Activated CD4-positive, alpha-beta memory T cell treated with anti-CD3 and anti-CD28 coated beads for 36 hours (primary cell): ENCODE measurements at places on chromosomes 3 and 15. TPM values are rescaled to one million over a fixed set of nuclear protein-coding genes. Genes with fewer than 3 reads are reported as not detected.

LOXL1 gene
- 3.3 TPM for total RNA-seq

RNF13 gene
- total RNA-seq, result 31.5 TPM

SPTSSB gene
- not detected for total RNA-seq

CHL1 gene
- total RNA-seq, result not detected

- H3K36me3 ChIP-seq, result peaks cover 33% of the 10 kb centered on the region
- no peak for DNase-seq
- no peak overlapping the region for H3K27ac ChIP-seq
- H3K4me1 ChIP-seq, result peaks cover 29% of the 10 kb centered on the region
- no peak overlapping the region for H3K4me3 ChIP-seq
Observed at GRCh38 chr15:82532383-82532990, 7.8 kb downstream of the RPS17 start.

- no peaks in the 10 kb centered on the region for H3K27me3 ChIP-seq
- DNase-seq, result no peak
- H3K36me3 ChIP-seq, result no peaks in the 10 kb centered on the region
- no peak overlapping the region for H3K4me3 ChIP-seq
Observed at GRCh38 chr15:27514526-27514925, 543.5 kb downstream of the GABRG3 start.
